ENCODE measurements at places on chromosomes 7 and 10.

DNA sequence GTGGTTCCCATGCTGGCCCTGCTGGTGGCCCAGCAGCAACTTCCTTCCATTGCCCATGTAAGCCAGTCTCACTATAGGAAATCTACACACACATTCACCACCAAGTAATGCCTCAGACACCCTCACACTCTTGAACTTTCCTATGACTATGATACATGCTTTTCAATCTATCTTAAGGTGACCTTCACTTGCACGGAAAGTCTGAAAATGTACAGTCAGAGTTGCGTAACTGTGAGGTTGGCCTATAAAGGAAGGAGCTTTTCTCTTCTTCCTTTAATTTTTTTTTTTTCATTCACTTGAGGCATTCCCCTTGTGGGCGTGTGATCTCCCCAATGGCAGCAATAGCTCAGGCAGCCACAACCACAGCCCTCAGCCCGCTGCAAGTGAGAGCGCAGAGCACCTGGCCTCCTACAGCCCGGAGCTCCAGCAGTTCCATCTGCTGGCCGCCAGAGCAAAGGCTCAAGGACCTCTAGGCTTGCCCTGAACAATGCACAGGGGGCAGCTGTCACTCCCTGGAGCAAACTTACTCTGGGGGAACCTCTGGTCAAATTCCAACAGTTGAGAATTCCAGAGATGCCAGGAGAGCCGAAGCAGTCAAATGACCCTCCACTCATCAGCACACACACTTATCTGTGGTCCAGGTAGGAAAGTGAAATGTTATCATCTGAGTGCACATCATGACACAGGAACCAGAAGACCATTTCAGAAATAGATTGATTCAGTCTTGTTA lies 123.1 kb upstream of the ADO start:
- DNase-seq = no peak

GRCh38 chr7:90209776-90210175 lies 1.8 kb upstream of the STEAP2 start:
- peak; percentile 52 for DNase-seq

GRCh38 chr10:130936851-130937250 lies 374.7 kb downstream of the TCERG1L start:
- DNase-seq = no peak

- DNase-seq = no peak
These were observed 104.5 kb downstream of the GRID1 start for GRCh38 chr10:86261941-86262687.

DNA sequence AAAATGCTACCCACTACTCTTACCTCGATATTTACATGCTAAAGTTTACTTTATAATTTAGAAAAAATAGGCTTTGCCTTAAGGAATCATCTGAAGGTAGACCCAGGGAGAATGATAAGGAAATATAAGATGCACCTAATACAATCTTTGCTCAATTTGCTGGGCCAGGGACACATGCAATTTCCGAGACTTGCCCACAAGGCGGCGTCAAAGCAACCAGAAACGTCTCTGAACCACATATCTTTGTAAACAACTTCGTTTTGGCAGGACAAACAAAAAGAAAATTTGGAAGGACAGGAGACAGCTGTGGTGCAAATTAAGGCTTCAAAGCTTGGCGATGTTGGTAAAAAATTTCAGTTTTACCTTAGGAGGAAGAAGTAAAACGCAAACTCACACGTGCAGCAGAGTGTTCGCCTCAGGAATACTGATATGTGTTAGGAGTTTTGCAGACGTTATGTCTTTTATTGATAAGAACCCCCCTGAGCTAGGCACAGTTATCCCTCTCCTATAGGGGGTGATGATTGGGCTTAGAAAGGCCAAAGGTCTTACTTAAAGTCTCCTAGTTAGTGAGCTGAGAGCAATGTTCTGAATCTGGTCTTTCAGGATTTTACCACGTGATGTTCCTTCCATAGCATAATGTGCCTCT lies 134.3 kb downstream of the PRKCQ start:
- DNase-seq = no peak

DNA sequence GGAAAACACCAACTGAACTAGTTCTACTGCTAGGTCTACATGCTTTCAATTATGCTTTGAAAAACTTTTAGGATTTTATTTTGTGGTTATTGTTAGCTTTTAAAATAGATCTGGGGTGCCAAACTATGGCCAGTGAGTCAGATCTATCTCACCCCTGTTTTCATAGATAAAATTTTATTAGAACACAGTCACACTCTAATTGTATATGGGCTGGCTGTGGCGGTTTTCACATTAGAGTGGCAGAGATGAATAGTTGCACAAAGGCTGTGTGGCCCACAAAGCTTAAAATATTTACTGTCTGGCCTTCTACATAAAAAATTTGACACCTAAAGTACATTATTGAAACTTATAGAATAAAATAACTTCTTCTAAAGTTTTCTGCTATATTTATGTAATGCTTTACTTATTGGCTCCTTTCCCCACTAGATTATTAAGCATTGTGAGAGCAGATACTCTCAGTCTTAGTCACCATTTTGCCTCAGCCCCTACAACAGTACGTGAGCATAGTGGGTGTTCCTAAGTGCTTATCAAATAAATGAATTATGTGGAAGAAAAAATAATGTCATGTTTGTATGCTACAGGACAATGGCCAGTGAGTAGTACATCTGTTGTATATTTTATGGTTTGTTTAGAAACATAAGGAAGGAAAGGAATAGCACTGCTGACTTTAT lies 5.4 kb upstream of the SUV39H2 start:
- DNase-seq = no peak
